H4 (cell line): ENCODE measurements at places on chromosomes 5 and 9.

DNA sequence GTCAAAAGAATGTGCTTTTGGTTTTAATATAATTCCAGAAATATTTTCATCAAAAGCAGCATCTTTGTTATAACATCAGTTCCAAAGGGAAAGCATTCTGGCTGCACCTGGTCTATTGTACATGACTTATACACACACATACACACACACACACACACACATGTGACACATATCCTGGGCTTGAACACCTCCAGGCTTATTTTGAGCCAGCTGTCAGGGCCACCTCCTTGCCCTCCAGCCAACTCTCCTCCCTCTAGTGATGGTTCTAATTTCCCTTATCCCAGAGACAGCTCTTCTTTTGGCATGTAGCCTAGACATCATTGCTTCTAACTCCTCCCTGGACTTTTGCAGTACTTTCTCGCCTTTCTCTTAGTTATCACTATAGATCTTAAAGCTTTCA, 115.0 kb downstream of the PIK3R1 start:
- no peak for DNase-seq

- peak; percentile 76 for DNase-seq
Observed at GRCh38 chr9:105132606-105133005, 111.8 kb upstream of the SLC44A1 start.

- peak; percentile 77 for DNase-seq
Observed at GRCh38 chr9:130834371-130835336, at the start of gene ABL1. TSS of gene ABL1 (plus strand) at chr9:130835254. CDS start at chr9:130835447, 193 bp downstream.

DNA sequence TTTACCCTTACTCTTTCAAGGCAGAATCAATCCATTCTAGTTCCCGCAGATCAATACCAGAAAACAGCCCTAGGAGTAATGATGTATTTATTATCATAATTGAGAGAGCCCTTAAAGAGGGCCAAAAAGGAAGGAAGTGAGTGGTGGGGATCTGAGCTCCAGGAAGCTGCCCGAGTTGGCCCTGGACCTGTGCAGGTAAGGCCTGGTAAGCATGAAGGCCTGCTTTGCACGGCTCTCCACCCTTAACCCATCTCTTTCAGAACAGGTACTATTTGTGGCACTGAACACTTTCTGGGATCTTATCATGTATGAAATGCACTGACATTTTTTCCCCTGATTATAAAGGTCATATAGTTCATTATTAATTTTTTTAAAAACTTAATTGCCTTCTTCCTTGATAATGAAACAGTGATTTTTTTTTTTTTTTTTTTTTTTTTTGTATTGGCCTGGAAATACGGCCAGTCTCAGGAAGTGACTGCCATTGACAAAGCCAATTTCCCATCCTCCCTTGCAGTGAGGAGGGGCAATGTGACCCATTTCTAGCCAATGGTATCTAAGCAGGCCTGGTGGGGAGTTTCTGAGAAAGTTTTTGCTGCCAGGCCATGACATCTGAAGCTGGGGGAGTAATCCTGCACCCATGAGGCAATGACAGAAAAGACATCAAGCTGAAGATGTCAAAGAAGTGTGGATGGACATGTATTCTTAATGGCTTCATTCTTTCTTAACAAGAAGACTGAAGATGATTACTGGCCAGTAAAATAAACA, 6.3 kb upstream of the MVB12B start:
- no peak for DNase-seq

GRCh38 chr5:56282951-56283350, 49.8 kb upstream of the ANKRD55 start:
- no peak for DNase-seq

GRCh38 chr9:121975801-121976277, 117.3 kb downstream of the TTLL11 start:
- no peak for DNase-seq

DNA sequence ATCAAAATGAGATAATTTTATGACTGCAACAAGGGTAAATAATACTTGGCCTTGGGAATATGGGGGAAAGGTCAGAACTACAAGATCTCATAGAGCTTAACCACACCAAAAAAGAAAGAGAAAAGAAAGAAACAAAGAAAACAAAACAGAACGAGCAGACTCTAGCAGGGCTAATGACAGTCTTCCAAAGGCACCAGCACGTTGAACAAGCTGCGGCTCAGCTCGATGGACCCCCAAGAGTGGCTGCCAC, 689 bp downstream of the AK3 start:
- DNase-seq = no peak

DNA sequence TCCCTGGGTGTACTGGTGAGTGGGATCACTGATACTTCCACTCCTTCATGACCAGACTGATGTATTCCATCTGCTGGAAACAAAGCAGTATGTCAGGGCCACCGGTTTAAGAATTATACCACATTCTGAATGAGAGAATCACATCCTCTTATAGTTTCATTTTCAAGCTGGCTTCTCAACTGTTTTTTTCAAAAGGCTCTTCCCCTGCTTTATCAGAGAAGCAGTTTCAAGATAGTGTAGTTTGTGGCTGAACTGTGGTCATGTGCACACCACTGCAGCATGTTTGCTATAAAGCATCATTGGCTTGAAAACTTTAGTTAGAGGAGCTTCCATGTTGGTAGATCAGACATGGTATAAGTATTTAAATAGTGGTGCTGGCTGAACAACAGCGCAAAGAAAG, 450.5 kb upstream of the CDH10 start:
- DNase-seq = no peak

- no peak for DNase-seq
Observed at GRCh38 chr9:119215651-119216050, 153.6 kb downstream of the BRINP1 start.

GRCh38 chr5:112183103-112183711, 235.9 kb downstream of the EPB41L4A start:
- DNase-seq = no peak

GRCh38 chr5:137635521-137635921, 100.4 kb downstream of the KLHL3 start:
- DNase-seq = no peak

GRCh38 chr5:128673970-128674369, 135.9 kb upstream of the FBN2 start:
- DNase-seq = no peak
